ENCODE measurements at places on chromosomes 13 and 19.

DNA sequence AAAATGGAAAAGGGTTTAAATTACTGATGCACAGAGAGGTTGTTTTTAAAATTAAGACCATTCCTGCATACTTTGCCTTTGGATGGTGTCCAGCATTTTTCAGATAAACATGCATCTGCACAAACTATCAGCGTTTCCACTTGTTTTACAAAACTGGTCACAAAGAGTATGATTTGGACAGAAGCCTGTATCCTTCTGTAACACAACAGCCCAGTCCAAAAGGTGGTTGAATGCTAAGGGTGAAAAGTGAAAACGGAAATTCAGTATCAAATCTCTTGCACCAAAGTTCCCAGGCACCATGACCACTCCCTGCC is 21.7 kb upstream of the DOCK9 start:
- DNase-seq = no peak

GRCh38 chr13:47168066-47168465 is 271.2 kb upstream of the HTR2A start:
- DNase-seq = no peak

DNA sequence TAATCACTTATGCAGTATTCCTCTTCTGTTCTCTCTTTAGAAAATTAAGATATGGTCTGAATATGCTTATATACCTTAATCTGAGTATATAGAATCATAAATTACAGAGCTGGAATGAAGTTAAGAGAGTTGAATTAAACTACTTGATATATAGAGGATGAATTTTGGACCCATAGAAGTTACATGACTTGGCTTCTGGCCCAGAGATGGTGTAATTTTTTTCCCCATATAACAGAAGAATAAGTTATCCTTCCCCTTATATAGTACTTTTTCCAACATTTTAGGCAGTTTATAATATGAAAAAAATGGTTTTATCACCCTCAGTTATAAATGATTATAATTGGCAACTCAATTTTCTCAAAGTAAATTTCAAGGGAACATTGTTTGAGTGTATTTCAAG is 616.3 kb downstream of the TBC1D4 start:
- no peak for DNase-seq

DNA sequence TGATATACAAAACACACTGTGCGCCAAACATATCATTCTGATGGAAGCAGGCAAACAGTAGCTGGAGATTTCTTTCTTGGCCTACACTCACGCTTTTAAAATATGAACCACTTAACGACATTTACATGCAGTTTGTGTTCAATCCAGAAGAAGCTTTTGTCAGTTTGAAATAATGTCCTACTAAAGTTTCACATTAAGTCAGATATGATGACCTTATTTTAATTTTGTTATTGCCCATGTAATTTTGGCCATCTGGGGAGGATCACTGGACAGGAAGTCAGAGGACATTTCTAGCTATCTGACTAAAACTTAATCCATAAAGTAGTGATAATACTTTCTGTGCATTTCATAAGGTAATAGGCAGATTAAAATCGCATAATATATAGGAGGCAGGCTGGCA is 98.1 kb downstream of the DCLK1 start:
- no peak for DNase-seq

DNA sequence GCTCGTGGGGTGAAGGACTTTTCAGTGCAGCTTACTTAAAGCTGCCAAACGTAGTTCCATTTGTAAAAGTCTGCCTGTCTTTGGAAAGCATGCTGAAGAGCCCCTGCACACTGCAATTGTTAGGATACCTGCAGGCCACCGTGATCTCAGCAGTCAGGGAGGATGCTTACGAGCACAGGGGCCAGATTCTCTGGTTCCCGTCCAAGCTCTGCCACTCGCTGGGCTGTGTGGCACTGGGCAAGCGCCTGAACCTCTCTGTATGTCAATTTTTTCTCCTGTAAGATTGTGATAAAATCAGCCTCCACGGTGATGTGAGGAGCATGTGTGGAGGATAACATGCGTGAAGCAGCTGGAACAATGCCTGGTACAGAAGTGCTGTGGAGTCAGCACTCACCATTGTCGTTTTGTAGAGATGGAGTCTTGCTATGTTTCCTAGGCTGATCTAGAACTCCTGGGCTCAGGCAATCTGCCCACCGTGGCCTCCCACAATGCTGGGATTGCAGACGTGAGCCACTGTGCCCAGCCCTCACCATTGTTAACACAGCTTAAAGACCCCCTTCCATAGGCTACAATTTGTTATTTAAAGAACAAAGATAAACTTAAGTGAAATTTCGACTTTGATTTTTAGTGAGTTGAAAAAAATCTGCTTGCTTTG is 3.5 kb downstream of the ADPRHL1 start:
- no peak for DNase-seq

DNA sequence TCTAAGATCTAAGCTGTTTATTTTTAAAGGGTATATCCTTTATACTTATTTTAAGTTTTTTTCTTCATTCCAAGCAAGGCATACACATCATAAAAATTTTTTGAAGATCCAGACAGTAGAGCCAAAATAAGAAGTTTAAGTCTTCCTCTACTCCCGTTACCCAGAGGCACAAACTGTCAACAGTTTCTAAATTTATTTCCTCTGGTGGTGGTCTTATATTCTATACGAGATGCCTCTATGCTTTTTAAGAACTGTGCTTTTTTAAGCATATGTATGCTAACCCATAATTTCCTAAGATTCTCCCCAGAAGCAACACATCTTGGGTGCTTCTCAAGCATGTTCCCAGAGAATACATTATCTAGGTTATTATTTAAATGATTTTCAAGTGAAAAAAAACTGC is 383.6 kb downstream of the COG6 start:
- no peak for DNase-seq

DNA sequence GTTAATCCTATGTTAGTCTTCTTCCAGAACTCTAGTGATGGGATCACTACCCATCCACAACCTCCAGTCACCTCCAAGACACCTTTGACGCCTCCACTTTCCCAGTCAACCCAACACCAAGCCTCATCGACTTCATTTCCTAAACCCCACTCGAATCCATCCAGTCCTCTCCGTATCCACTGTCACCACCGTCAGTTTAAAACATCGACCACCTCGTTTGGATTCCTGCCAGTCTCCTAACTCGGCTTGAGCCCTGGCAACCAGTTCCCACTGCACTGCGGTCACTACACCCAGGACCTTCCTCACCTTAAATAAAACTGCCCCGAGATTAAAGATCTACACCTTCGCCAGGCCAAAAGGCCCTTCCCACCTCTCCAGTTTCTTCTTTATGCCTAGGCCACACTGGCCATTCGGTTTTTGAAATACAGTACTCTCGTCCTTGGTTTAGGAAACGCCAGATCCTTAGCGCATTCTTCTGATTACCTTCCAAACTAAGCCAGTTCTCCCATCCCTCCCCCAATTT is 1.2 kb downstream of the MTIF3 start:
- DNase-seq = no peak

- DNase-seq = no peak
These were observed 248.3 kb upstream of the SLITRK1 start for GRCh38 chr13:84130495-84131114.

- DNase-seq = no peak
These were observed 3.6 kb downstream of the SEMA6B start for GRCh38 chr19:4555657-4556561.

DNA sequence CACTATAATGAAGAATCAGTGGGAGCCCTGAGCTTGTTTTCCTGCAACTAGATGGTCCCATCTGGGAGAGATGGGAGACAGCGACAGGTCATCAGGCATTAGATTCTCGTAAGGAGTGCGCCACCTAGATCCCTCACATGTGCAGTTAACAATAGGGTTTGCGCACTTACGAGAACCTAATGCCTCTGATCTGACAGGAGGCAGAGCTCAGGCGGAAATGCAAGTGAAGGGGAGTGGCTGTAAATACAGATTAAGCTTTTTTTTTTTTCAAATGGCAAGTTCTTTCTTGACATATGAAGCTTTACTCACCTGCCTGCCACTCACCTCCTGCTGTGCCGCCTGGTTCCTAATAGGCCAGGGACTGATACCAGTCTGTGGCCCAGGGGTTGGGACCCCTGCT is 14.4 kb downstream of the CDC16 start:
- no peak for DNase-seq

DNA sequence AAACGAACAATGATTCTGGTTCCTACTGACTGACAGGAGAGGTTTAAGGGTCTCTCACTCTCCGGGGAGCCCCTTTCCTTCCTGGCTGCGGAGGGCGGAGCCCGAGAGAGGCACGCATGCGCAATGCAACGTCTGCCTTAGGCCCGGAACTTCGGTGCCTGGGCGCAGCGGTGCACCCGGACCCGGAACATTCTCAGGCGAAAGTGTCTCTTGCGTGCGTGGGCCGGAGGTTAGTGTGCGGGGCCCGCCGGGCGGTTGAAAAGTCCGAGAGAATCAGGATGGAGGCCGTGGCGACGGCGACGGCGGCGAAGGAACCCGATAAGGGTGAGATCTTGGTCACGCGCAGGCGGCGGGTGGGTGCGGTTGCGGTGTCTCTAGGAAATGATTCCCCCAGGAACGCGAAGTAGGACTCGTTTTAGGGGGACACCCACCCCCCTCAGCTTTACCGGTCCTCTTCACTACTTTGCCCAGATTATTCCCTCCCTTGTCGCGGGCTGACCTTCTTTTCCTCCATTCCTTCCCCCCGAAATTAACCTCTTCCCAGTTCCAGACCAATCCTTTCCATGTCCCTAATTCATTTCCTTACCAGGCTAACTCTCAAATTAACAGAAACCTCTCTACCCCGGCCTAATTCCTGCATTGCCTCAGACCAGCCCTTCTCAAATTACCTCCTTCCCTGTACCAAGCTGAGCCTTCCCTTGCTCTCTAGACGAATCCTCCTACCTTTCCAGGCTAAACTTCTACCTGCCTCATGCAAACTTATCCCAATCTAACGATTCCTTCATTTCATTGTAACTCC is at the start of gene CCDC97:
Gene CCDC97 (plus strand): TSS at position 140 of the 799 bp plus-strand sequence. CDS start 139 bp downstream, at position 279.
- DNase-seq = peak; percentile 87

DNA sequence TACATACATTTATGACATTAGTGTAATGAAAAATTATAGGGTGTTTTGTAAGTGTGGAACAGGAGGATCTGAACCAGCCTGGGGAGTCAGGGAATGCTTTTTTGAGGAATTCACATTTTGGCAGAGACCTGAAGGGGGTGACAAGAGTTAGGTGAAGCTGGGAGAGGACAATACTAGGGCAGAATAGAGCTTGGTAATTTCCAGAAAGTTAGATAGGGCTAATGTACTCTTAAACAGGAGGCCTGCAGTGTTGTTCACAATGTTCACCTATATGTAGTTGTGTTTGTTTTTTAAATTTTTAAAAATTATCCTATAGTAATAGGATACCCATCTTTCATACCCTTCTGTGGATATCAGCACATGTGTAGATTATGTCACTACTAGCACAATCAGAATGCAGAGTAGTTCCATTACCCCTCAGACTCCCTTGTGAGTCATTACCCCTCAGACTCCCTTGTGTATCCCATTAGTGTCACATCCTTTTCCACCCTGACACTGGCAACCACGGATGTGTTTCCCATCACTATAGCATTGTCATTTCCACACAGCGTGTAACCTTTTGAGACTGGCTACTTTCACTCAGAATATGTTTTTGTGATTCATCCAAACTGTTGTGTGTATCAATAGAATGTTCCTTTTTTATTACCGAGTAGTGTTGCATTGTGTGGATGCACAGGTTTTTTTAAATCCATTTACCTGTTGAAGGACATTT is 43.1 kb downstream of the PCCA start:
- DNase-seq = no peak

DNA sequence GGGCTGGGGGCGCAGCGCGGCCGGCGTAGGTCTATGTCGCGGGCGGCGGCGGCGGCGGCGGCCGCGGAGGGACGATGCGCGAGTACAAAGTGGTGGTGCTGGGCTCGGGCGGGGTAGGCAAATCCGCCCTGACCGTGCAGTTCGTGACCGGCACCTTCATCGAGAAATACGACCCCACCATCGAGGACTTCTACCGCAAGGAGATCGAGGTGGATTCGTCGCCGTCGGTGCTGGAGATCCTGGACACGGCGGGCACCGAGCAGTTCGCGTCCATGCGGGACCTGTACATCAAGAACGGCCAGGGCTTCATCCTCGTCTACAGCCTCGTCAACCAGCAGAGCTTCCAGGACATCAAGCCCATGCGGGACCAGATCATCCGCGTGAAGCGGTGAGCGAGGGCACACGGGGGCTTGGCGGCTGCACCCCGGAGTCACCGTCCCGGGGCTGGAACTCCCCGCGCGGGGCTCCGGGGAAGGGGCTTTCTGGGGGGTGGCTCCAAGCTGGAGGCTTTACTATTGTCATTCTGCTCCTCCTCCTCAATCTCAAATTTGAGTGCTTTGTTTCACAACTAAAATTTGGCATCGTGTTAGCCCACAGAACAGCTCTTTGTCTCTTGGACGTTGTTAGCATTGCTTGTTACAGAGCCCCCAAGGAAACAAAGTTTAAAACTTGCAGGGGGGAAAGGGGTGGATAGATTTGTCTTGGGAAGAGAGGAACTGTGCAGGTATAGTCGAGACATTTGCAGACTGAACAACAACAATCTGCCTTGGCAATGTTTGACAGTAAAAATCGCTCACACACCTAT is 630 bp downstream of the RAP2A start:
- peak; percentile 41 for DNase-seq

- no peak for DNase-seq
These were observed 17.0 kb downstream of the KANK2 start for GRCh38 chr19:11180346-11180745.

- DNase-seq = no peak
These were observed 322.7 kb downstream of the FOXO1 start for GRCh38 chr13:40343550-40344269.

GRCh38 chr19:9205501-9206113 is 13.8 kb downstream of the OR7D4 start:
- peak; percentile 35 for DNase-seq

- no peak for DNase-seq
These were observed 612.0 kb downstream of the DCT start for GRCh38 chr13:93867481-93867880.

DNA sequence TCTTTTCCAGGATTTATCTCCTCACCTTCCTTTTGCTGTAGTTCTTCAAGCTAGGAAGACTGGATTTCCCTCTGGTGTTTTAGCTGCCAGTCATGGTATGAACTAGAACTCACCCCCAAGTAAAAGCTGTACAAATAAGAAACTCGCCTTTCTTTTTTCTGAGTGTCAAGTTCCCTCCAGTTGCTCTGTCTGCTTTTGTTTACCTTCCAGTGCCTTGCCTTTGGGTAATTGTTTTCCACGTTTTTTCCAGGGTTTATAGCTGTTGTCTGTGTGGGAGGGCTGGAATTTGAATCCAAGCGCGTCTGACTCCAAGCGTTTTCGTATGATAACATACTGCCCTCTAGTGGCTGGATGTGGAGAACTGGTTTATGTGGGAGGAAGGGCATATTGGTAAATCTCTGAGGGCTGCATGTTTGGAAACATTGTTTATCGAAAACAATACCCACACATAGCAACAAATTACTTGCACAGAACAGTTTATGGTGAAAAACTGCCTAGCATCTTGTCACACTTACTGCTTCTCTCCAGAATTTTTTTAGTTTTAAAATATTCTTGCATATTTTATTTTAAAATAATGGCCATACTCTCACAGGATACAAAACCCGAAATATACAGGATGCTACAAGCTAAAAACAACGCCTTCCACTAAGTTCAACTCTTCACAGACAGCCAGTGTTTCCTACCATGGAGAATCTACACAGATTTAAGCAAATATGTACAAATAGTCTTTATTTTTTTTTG is 19.2 kb downstream of the RCN3 start:
- DNase-seq = peak; percentile 75

- DNase-seq = no peak
These were observed 24.4 kb downstream of the MYO1F start for GRCh38 chr19:8552810-8553209.

All from central memory CD4-positive, alpha-beta T cell (primary cell).